ENCODE measurements at places on chromosomes 4 and X.
A peak's percentile ranks its signal among the peaks of the same experiment; 100 is the strongest.

DNA sequence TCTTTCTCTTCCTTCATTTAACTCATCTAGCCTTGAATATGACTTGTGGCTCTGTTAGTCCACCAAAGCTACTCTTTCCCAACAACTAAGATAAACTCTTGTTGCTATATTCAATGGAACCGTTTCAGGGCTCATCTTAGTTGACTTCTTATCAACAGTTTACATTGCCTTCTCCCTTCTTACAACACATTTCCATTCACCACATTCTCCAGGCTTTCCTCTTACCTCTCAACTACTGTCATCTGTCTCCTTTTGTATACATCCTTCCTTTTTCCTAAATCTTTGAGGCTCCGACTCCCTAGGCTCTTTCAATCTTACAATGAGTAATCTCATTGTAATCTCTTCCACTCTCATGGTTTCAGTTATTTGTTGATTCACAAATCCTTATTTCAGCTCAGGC is 58.5 kb downstream of the NCAPG start:
- DNase-seq: no peak

DNA sequence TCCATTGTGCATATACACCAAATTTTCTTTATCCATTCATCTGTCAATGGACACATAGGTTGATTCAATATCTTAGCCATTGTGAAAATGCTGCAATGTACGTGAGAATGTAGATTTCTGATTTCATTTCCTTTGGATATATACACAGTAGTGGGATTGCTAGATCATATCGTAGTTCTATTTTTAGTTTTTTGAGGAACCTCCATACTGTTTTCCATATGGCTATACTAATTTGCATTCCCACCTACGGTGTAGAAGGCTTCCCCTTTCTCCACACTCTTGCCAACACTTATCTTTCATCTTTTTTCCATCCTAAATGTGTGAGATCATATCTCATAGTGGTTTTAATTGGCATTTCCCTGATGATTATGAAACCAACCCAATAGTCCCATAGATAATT is 43.4 kb downstream of the ING2 start:
- no peak for DNase-seq

DNA sequence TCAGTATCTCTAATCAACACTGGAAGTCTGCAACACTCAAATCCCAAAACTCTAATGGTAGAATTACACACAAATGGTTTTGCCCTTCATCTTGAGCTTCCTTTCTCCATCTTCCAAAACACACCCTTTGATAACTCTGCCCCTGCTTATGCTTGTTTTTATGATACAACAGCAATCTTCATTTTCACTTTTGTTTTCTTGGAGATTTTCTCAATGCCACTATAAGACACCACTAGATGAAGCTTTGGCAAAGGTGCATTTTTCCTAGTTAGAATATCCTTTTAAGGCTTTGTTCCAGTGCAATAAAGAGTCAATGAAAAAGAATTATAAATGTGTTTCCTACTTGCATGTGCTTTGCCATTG is 472.4 kb upstream of the NWD2 start:
- no peak for DNase-seq

DNA sequence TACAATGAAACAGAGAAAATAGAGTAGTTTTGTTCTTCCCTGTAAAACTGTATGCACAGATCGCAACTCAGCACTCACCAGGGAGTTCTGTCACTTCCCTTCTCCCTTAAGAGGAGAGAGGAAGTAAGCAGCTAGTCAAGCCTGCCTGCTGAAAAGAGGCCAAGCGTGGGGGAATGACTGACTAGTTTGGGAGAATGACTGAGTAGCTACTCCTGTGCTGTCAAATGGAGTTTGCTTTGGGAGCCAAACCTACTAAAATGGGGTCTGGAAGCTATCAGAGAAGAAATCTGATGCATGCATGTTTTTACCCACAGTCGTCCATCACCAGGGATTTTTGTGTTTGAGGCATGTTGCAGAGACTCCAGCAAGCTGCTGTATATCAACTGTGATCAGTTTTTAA is 54.6 kb upstream of the LHFPL1 start:
- DNase-seq: peak; percentile 84

GRCh38 chrX:56762220-56762619 is 33.2 kb downstream of the NBDY start:
- DNase-seq: no peak

DNA sequence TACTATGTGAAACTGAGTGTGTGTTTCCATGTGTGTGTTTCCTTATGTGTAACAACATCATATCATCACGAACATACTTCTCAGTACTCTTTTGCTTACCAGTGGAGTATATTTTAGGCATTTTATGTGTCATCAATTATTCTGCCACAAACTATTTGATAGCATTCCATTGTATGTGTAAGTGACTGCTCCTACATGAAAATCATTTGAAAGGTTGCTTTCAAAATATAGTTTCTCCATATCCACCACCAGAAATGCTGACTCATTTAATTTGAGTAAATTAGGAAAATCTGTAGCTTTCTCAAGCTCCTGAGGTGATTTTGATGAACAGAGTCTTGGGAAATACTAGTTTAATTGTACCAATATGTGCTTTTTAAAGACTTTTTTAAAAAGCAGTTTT is 376.2 kb downstream of the PCDH18 start:
- peak; percentile 95 for DNase-seq

DNA sequence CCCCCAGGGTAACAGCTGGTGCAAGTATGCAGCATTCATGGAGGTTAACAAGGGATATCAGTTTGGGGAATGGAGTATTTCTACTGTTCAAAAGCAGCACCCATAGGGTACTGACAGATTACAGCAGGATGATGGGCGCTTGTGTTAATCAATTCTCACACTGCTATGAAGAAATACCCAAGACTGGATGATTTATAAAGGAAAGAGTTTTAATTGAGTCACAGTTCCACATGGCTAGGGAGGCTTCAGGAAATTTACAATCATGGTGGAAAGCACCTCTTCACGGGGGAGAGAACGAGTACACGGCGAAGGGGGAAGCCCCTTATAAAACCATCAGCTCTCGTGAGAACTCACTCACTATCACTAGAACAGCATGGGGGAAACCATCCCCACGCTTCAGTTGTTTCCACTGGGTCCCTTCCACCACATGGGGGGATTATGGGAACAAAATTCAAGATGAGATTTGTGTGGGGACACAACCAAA is 64.1 kb downstream of the TNIP2 start:
- DNase-seq: no peak

- no peak for DNase-seq
Observed at GRCh38 chr4:4323705-4324534, 33.9 kb downstream of the ZBTB49 start.

DNA sequence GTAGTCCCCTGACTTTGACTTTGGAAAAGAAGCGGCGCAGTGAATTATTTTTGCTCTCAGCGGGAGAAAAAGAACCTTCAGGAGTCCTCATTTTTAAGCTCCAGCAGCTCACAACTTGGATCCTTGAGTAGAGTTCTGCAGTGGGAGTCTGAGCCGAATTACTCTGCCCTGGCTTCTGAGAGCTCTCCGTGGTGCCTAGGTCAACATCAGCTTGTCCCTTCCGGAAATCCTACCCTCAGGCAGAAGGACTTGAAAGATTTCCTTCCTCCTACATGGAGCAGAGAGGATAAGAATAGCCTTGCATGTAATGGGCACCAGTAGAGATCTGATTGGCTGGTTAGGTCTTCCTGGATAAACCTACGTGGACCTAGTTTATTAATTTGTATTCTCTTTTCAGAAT is 549.7 kb upstream of the TENM3 start:
- DNase-seq: no peak

DNA sequence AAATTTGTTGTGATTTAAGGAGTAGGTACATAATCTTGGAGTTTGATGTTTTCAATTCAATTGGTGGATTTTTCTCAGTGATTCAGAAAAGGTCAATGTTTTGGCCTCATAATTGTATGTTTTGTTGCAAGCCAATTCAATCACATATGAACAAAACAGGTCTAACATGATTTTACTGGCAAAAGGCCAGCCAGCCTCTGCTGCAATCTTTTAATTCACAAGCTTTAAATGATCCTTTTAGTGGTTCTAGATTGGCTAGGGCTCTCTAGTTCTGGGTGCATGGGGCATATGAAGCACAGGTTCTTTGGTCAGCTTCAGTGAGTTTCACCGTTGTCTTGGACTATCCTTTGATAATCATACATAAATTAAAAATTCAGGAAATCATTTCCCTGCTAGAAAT is 19.2 kb upstream of the SLC6A14 start:
- DNase-seq: no peak

- DNase-seq: peak; percentile 13
Observed at GRCh38 chrX:97070346-97070745, 186.6 kb downstream of the RPA4 start.

DNA sequence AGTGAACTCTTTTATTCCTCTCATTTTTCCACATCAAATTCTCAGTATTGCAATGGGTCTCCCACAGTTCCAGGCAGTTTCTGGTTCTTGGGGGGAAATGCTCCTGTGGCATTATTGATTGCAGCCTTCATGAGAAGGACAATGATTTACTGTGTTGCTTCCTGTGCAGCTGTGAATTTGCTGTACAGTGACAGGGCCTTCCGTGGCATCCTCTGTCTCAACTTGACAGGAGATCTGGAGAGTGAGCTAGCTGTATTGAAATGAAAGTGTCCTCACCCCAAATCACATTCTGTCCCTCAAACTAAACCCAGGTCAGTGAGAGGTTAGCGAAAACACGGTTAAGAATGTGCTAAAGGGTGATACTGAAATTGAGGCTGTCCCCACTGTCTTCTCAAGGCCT is 77.1 kb upstream of the ATOH1 start:
- DNase-seq: no peak

GRCh38 chrX:150366951-150367545 is 3.9 kb downstream of the MAMLD1 start:
- DNase-seq: peak; percentile 47

- DNase-seq: peak; percentile 56
Observed at GRCh38 chr4:121307445-121308327, 73.1 kb downstream of the QRFPR start.

DNA sequence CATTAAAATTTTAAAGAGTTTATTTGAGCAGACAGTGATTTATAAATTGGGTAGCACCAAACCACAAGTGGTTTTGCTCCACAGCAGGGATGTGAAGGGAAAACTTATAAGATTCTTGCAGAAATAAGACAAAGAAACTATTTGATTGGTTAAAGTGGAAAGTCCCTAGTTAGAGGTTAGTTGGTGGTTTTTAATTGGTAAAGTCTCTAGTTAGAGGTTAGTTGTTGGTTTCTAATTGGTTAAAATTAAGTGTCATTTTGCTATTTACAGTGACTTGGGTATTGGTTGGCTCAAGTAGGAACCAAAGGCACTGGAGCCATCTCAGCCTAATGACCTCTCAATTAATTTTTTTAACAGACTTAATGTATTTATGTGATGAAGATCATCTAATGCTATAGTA is 23.0 kb downstream of the ATG4A start:
- no peak for DNase-seq

- peak; percentile 55 for DNase-seq
Observed at GRCh38 chr4:2811830-2812611, 19.1 kb downstream of the SH3BP2 start.

GRCh38 chr4:123419885-123420755 is 23.5 kb downstream of the SPRY1 start:
- DNase-seq: no peak

GRCh38 chrX:39911278-39911897 is 186.4 kb downstream of the BCOR start:
- no peak for DNase-seq

GRCh38 chr4:123284168-123284567 is 112.4 kb upstream of the SPRY1 start:
- DNase-seq: peak; percentile 96

DNA sequence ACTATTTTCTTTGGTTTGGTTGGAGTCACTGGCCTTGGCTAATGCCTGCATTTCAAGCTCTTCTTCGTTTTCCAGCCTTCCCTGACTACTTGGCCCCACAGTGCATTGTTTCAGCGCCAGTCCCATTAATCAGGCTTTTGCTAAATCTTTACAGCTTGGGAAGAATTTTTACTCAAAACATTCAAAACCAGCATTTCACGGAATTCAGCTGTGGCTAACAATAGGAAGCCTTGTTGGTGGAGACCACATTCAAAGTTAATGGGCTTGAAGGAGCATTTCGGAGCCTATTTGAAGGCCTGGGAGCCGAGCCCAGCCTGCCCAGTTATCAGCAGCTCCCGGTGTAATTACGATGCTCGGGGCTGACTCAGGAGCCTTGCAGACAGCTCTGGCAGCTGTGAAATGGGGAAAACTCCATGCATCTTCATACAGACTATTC is 30.8 kb upstream of the VCX2 start:
- peak; percentile 67 for DNase-seq

- DNase-seq: no peak
Observed at GRCh38 chrX:130114141-130114588, 3.9 kb upstream of the ELF4 start.

GRCh38 chrX:103628386-103629317 is at the start of gene TCEAL1:
TCEAL1 (plus strand) TSS chrX:103628975; CDS start chrX:103629917, 942 bp downstream.
- peak; percentile 17 for DNase-seq

DNA sequence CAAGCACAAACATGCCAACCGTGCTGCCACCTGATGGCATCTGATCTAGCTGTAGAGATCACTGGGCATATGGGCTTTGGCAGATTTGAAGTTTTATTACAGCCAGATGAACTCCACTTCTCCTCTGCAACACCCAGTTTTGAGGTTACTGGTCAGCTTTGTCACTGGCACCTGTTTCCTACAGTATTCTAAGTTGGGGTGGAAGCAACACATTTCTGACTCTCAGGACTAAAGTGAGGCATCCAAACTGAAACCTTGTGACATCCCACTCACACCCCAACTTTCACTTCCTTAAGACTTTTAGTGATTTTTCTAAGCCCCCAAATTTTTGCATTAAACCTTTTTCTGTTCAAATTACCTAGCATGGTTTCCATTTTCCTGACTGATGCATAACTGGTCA is 115.1 kb upstream of the PCDH18 start:
- DNase-seq: no peak

DNA sequence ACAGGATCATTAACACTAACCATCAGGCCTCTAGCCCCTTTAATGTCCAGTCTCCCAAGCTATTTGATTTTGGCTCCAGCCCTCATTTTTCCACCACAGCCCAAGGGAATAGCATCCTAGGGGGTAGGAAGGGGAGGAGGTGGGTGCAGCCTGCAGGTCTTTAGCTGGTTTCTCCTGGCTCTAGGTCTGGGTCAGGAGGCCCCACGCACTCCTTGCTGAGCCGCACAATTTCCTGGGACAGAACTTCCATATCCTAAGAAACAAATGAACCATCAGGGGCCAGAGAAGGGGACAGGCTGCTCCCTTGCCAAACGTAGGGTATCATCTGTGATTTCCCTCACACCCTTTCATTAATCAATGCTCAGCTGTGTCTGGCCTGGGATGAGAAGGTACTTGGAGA is 2.4 kb upstream of the KCND1 start:
- no peak for DNase-seq

DNA sequence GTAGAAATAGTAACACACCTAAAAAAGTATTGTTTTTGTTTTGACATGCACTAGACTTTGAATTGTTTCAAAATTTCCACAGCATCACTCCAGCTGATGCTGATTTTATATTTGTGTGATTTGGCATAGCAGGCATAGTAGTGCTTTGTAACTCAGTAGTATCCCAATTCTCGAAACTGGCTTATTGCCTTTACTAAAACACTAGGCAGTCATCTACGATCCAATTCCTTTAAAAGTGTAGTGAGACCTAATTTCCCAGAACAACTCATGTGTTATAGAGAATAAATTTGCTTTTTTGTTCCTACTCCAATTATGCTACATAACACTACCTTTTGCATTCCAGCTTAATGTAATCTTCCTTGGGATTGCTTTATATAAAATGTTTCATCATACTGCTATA is 797.7 kb downstream of the ADGRL3 start:
- DNase-seq: no peak

GRCh38 chrX:110847334-110847733 is 51.7 kb upstream of the CHRDL1 start:
- DNase-seq: peak; percentile 55

- DNase-seq: no peak
Observed at GRCh38 chrX:153722704-153723350, 1.4 kb downstream of the BCAP31 start.
